ENCODE measurements at places on chromosomes 4 and X. TPM values are rescaled to one million over a fixed set of nuclear protein-coding genes. Genes with fewer than 3 reads are reported as not detected.

Gene SYP
- 0.50 TPM for total RNA-seq

GRCh38 chr4:21470535-21470934, 478.0 kb downstream of the KCNIP4 start:
- H3K4me1 ChIP-seq, result no peaks in the 10 kb centered on the region
- H3K27me3 ChIP-seq, result no peaks in the 10 kb centered on the region
- H3K27ac ChIP-seq, result no peak overlapping the region
- no peaks in the 10 kb centered on the region for H3K36me3 ChIP-seq
- DNase-seq, result no peak
- no peak overlapping the region for H3K4me3 ChIP-seq

- no peaks in the 10 kb centered on the region for H3K36me3 ChIP-seq
- no peak overlapping the region for H3K27ac ChIP-seq
- no peak overlapping the region for H3K4me3 ChIP-seq
- no peak for DNase-seq
- no peaks in the 10 kb centered on the region for H3K4me1 ChIP-seq
Observed at GRCh38 chrX:14997271-14997670, 124.0 kb downstream of the MOSPD2 start.

DNA sequence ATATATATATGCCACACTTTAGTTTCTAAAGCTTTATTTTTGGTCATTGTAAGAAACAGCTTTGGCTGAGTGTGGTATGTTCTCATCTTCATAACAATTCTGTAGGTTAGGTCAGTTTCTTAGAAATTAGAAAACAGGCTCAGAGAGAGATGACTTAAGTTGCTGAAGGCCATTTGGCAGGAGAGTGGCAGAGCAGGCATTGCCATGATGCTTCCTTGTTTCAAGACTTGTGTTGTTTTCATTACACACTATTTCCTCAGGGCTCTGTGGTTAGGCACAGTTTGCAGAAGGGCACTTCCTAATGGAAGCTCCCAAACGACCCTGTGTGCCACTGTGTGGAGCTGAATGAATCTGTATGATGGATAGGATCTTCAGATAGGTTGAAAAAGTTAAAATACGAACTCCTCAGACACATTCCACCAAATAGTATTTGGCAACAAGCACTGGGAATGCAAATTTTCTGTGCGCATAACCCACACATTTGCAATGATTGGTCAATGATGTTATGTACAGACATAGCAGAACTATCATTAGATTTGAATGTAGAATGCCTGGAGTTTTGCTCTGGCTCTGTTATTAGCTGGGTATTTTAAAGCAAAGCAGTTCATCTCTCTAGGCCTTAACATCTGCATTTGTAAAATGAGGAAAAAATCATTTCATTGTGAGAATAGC, 274.3 kb upstream of the HS3ST1 start:
- no peaks in the 10 kb centered on the region for H3K27me3 ChIP-seq
- no peak overlapping the region for H3K27ac ChIP-seq
- no peak overlapping the region for H3K4me3 ChIP-seq
- H3K4me1 ChIP-seq, result no peaks in the 10 kb centered on the region
- H3K36me3 ChIP-seq, result no peaks in the 10 kb centered on the region

Gene ATP1B4
- total RNA-seq, result not detected

Gene RAB9B
- 0.26 TPM for total RNA-seq

DNA sequence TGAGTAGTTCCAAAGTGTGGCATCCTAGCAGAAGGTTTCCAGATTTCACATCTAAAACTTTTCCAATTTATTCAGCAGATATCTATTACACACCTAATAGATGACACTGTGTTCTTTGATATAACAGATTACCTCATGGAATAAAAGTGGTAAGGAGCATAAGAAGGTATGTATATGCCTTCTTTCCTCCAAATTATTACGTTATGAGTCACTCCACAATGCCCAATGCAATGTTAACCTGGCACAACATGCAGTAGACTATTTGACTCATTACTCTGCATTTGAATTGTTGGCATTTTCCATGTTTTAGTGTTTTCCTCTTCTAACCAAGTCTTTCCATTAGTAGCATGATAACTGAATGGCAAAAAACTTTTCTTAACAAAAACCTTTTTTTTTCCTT, 383.6 kb downstream of the ADGRL3 start:
- no peaks in the 10 kb centered on the region for H3K4me1 ChIP-seq
- H3K27ac ChIP-seq, result no peak overlapping the region
- no peak for DNase-seq
- H3K27me3 ChIP-seq, result no peaks in the 10 kb centered on the region

GRCh38 chrX:39689376-39690104, 408.2 kb downstream of the BCOR start:
- H3K4me1 ChIP-seq, result peaks cover 5% of the 10 kb centered on the region
- no peaks in the 10 kb centered on the region for H3K27me3 ChIP-seq
- no peak overlapping the region for H3K27ac ChIP-seq
- DNase-seq, result no peak
- no peaks in the 10 kb centered on the region for H3K36me3 ChIP-seq

DNA sequence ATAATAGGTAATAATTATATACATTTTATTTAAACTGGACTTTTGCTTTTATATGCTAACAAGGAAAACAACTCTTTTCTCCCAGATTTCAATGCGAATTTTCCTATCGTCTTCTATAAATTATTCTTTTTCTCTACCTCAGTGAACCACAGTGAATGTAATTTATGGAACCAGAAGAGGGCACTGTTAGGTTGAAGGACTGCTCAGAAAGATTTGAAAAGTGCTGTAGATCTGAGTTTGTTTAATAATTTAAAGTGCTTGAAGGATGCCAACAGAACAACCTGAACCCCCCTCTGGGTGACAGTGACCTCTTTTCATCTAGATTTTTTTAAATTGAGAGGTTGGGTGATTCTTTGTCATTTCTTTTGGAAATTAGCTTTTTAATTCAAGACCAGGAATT, 54.9 kb downstream of the PHOX2B start:
- H3K36me3 ChIP-seq, result no peaks in the 10 kb centered on the region
- H3K4me3 ChIP-seq, result no peak overlapping the region
- H3K27me3 ChIP-seq, result no peaks in the 10 kb centered on the region
- H3K4me1 ChIP-seq, result no peaks in the 10 kb centered on the region

DNA sequence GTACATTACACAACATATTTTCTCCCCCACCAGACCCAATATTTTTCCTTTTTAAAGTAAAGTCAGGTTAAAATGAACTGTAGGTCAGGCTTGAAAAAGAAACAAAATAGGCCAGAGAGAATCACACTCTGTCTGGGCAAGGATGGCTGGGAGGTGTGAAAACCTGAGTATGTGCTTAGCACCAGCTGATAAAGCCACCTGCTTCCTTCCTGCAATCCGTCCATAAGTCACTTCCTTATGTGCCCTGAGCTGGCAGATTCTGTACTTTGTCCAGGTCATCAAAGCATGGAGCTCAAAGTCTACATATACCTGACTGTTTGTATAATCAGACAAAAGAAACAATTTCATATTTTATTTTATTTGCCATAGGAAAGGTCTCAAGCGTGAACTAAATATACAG, 37.7 kb downstream of the ANTXR2 start:
- H3K27me3 ChIP-seq, result no peaks in the 10 kb centered on the region
- H3K27ac ChIP-seq, result peak overlapping the region; percentile 10
- peaks cover 47% of the 10 kb centered on the region for H3K4me1 ChIP-seq
- no peak overlapping the region for H3K4me3 ChIP-seq
- DNase-seq, result peak; percentile 52

DNA sequence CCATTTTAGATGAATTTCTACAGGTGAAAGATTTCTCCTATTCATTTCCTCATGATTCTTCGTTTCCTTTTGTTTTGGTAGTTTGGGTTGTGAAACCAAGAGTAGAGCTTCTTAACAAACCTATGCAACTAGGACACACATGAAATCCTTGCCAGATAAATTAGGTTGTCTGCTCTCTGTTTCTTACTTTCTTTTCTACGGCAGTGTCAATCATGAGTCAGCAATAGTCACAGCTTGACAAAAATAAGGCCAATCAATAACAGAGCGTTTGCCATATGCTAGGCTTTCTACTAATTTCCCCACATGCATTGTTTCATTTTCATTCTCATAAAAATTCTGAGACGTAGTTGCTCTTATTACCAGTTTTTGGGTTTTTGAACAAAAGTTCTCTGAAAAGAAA, 20.3 kb downstream of the CLRN2 start:
- H3K4me1 ChIP-seq, result no peaks in the 10 kb centered on the region
- no peak overlapping the region for H3K4me3 ChIP-seq
- H3K27me3 ChIP-seq, result no peaks in the 10 kb centered on the region
- no peak for DNase-seq
- H3K27ac ChIP-seq, result no peak overlapping the region

DNA sequence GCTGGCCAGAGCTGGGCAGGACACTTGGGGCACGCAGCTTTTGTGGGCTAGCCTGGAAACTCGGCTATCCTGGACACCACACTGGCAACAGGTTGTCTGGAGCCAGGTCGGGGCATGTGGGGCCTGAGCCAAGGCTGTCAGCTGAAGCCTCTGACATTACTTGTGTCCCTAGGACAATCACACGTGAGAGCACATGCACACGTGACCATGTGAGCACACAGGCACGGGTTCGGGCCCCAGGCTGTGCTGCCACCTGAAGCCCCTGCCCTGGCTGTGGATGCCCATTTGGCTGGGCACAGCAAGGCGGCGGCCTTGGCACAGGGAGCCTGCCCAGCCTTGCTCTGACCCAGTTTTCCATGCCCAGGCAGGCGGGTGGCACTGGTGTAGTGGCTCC, 8.7 kb upstream of the FGFR3 start:
- no peaks in the 10 kb centered on the region for H3K36me3 ChIP-seq
- H3K4me1 ChIP-seq, result no peaks in the 10 kb centered on the region
- no peak for DNase-seq
- H3K27ac ChIP-seq, result no peak overlapping the region
- H3K4me3 ChIP-seq, result no peak overlapping the region
- H3K27me3 ChIP-seq, result no peaks in the 10 kb centered on the region

DNA sequence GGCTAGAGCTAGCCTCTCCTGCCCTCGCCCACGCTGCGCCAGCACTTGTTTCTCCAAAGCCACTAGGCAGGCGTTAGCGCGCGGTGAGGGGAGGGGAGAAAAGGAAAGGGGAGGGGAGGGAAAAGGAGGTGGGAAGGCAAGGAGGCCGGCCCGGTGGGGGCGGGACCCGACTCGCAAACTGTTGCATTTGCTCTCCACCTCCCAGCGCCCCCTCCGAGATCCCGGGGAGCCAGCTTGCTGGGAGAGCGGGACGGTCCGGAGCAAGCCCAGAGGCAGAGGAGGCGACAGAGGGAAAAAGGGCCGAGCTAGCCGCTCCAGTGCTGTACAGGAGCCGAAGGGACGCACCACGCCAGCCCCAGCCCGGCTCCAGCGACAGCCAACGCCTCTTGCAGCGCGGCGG, at the start of gene AR:
Gene AR, plus strand, starts transcription at position 204 of the 400 bp plus-strand sequence. CDS start 1,126 bp downstream, outside the sequence.
- H3K4me1 ChIP-seq, result no peaks in the 10 kb centered on the region
- no peak for DNase-seq
- no peak within 1 kb of the TSS for H3K4me3 ChIP-seq
- H3K27me3 ChIP-seq, result no peaks in the 10 kb centered on the region

Gene MID1IP1
- 64.5 TPM for total RNA-seq

Gene CBR4
- 19.9 TPM for total RNA-seq

Gene ZCCHC12
- total RNA-seq, result not detected

Gene GAGE13
- total RNA-seq, result not detected

GRCh38 chr4:87843936-87844335, 11.2 kb downstream of the MEPE start:
- H3K36me3 ChIP-seq, result no peaks in the 10 kb centered on the region
- no peak overlapping the region for H3K27ac ChIP-seq
- DNase-seq, result no peak
- no peak overlapping the region for H3K4me3 ChIP-seq
- peaks cover 3% of the 10 kb centered on the region for H3K4me1 ChIP-seq

Gene SPANXA2
- total RNA-seq, result not detected

DNA sequence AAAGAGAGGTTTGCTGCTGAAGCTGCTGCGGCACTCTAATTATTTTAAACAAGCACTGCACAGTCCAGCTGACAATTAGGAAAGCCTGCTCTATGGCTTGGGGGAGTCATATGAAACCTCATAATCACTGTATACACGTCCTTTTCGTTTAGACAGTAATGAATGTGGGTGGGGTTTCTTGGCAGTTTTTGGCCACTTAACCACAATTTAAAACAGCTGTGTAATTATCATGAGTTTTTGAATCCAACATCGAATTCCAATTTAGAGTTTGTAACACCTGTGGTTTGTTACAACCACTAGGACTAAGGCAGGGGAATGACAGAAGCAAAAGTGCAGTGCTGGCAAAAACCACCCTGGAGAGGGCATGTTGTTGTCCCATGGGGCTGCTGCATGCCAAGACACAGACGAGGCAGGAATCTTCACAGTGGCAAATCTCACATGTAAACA, 99.5 kb downstream of the CXXC4 start:
- H3K36me3 ChIP-seq, result no peaks in the 10 kb centered on the region
- no peaks in the 10 kb centered on the region for H3K4me1 ChIP-seq
- H3K4me3 ChIP-seq, result no peak overlapping the region
- no peaks in the 10 kb centered on the region for H3K27me3 ChIP-seq

Gene SLC26A1
- total RNA-seq, result 0.55 TPM

Gene SLC10A4
- total RNA-seq, result not detected

DNA sequence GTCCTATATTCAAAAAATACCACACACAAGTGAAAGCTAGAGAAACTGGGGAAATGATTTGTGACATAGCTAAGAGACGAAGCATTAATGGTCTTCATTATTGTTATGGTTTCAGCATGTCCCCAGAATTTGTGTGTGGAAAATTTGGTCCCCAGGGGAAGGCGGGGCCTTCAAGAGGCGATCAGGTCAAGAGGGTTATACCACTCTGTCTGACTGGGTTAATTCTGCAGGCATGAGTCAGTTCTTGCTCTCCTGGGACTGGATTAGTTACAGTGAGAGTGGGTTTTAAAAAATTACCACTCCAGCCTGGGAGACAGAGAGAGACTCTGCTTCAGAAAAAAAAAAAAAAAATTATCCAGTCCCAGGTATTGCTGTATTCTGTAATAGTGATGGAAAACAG, 2.1 kb upstream of the MTNR1A start:
- H3K4me3 ChIP-seq, result no peak overlapping the region
- no peaks in the 10 kb centered on the region for H3K4me1 ChIP-seq
- H3K27ac ChIP-seq, result no peak overlapping the region
- DNase-seq, result no peak

Gene FAT4
- not detected for total RNA-seq

- H3K4me3 ChIP-seq, result no peak overlapping the region
- DNase-seq, result no peak
- no peaks in the 10 kb centered on the region for H3K4me1 ChIP-seq
- H3K36me3 ChIP-seq, result no peaks in the 10 kb centered on the region
- peaks cover 3% of the 10 kb centered on the region for H3K27me3 ChIP-seq
Observed at GRCh38 chr4:140330311-140330900, 43.0 kb upstream of the SCOC start.

Gene CLIC2
- total RNA-seq, result 0.81 TPM

All from CD4-positive, alpha-beta memory T cell (primary cell).